ENCODE measurements at places on chromosomes 5 and 9.

GRCh38 chr5:78405829-78406750 is 45.7 kb downstream of the SCAMP1 start:
- DNase-seq = no peak

- peak; percentile 86 for DNase-seq
Observed at GRCh38 chr9:85741875-85742596, at the start of gene AGTPBP1. AGTPBP1 (minus strand) TSS chr9:85741954; CDS start chr9:85712533, 29,421 bp downstream.

DNA sequence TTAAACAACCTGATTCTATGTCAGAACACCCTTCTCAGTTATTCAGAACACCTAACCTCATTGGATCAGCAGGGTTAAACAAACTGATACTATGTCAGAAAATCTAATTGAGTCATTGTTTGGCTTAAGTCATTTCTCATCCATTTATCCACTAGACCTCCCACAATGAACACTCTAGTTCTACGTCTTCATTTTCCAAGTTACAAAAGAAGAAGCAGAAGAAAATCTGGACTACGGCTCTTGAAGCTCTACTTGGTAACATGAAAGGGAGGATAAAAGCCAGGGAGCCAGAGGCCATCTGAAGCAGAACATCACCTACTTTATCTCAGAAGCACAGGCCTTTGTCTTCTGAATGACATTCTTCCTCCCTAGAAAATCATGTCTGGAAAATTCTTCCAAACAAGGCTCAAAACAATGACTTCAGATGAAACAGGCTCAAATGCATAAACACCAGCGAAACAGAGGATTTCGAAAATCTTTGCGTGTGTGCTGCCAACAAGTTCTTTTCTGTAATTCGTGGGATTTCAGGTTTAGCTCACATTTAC is 35.4 kb upstream of the TGFBI start:
- DNase-seq = no peak

GRCh38 chr9:127867356-127868277 is 9.9 kb downstream of the AK1 start:
- no peak for DNase-seq

DNA sequence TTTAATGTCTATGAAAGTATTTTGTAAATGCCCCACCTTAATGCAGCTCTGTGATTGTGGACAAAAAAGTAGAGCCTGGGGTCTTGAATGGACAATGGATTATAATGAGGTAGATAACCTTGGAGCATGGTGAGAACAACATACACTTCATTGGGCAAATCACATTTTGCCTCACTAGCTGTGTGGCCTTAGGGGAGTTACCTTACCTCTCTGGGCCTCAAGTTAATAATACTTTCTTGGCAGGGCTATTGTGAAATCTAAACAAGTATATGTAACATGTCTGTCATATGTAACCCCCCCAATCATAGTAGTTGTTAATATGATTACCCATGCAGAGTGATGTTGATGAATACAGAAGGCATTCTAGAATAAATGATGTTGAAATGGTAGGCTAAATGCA is 213.6 kb upstream of the ANKRD55 start:
- no peak for DNase-seq

- DNase-seq = no peak
Observed at GRCh38 chr9:14071484-14071883, 242.5 kb downstream of the NFIB start.

- no peak for DNase-seq
Observed at GRCh38 chr9:120919843-120920805, 6.5 kb downstream of the TRAF1 start.

DNA sequence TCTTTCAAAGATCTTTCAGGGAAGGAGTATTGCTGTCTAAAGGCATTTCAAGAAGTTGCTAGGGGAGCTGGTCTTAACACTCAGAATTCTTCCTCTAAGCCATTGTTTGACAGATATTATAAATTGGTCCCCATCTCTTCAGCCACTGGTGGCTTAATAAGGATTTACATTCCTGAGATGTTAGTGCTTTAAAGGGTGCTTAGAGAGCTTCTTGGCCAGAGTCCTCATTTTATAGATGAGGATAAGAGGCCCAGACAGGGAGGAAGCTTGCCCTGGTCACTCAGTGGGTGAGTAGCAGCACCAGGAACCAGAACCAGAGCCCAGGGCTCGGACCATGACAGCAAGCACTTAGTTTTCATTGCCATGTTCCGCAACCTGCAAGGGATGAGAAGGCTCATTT is 53.2 kb downstream of the GALNT10 start:
- DNase-seq = no peak

DNA sequence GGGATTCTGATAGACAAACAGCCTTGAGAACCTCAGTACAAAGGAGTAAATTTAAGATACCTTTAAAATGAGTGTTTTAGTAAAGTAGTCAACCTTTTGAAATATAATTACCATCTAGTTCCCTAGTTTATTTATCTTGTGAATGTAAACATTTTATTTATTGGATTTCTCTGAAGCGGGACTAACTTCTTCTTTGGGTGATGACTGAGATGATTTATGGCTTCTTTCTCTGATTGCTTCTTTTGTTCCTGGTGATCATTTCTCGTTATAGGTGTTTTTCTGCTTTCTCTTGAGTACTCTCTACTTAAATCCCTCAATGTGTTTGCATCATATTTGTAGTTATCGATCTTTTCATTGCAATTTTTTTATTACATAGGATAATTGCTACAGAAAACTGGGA is 33.2 kb downstream of the PRDM6 start:
- DNase-seq = no peak

- DNase-seq = no peak
Observed at GRCh38 chr9:10254338-10254737, 358.5 kb downstream of the PTPRD start.

DNA sequence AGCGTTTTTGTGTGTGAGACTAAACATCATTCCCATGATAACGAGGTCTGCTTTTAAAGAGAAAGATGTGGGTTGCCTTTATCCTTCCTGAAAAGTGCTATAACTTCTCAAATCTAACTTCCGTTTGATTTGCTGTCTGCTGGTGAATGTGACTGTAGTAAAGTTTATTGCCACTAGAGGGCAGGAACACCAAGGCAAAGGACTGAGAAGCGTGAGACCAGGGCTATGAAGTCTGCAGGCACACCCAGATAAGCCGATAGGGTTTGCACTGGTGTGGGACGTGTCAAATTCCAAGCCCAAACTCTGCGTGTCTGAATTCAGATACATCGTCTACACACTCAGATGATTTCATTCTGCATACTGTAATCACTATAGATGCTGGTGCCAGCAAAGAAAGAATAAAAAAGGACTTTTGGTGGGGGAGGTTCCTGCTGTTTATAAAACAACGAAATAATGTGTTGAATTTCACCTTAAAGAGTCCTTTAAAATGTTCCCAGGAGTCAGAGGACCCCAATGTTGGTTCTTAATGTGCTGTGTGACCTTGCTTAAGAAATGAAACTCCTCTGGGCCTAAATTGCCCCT is 87.2 kb downstream of the PTTG1 start:
- peak; percentile 43 for DNase-seq

- no peak for DNase-seq
Observed at GRCh38 chr5:74392711-74393351, 247.7 kb downstream of the ENC1 start.

DNA sequence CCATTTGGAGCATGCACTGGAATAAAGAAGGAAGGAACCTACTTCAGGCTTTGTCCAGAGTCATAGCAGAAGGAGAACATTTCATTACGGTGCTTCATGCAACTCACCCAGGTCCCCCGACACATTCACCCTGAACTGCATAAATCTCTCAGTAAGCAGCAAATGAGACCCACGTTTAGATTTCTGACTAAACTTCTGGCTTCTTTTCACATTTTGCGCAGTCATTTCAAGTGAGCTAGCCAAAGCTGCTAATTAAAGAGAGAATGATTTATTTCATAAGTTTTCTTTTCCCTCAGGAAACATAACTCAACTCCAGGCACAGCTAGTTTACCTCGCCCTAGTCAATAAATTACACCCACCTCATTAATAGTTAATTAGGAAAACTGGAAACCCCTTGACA is 88.6 kb upstream of the GAS1 start:
- no peak for DNase-seq

- DNase-seq = no peak
Observed at GRCh38 chr5:147216552-147217154, 18.2 kb upstream of the STK32A start.

DNA sequence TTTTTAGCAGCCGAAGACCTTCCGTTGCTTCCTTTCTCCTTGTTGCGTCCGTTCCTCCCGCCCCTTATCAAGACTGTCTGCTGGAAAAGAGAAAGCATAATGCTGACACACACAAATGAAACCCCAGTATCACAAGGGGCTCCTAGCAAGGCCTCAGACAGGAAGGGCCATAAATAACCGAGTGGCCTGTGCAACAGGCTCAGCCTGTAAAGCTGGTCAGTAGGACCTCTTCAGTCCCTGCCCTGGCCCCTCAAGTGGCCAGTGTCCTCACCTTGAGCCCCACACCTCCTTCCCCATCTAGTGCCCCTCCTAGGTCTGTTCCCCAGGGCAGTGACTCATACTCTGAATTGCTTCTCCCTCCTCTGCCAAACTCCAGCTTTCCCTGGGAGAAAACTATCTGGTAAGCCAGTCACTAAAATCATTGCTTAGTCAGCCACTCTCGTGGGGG is 174.6 kb upstream of the IL12B start:
- no peak for DNase-seq

GRCh38 chr9:15642369-15642962 is 89.6 kb downstream of the CCDC171 start:
- DNase-seq = no peak

DNA sequence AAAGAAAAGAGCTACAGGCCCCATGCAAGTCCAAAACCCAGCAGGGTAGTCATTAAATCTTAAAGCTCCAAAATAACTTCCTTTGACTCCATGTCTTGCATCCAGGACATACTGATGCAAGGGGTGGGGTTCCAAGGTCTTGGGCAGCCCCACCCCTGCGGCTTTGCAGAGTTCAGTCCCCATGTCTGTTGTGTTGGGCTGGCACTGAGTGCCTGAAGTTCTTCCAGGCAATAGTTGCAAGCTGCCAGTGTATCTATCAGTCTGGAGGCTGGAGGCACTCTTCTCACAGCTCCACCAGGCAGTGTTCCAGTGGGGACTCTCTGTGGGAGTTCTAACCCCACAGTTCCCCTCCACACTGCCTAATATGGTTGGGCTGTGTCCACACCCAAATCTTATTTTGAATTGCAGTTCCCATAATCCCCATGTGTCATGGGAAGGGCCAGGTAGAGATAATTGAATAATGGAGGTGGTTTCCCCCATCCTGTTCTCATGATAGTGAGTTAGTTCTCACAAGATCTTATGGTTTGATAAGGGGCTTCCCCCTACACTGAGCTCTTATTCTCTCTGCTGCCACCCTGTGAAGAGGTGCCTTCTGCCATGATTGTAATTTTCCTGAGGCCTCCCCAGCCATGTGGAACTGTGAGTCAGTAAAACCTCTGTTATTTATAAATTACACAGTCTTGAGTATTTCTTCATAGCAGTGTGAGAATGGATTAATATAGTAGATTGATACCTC is 237.5 kb upstream of the ADRA1B start:
- no peak for DNase-seq

DNA sequence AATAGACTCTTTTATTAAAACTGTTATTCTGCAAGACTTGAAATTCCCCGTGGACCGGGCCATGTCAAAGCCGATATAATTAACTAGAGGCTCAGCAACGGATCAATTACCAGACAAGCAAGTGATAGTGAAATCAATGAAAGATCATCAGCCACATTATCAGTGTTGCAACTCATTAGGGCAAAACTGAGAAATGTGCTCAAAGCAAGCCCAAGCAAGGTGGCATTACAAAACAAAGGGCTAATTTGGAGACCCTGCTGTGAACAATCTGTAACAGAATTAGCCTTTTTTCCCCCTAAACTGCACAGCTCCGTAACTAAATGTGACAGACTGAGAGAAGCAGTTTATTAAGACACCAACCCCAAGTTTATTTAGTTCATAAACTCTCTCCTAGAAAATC is 140.3 kb downstream of the BNC2 start:
- DNase-seq = no peak

DNA sequence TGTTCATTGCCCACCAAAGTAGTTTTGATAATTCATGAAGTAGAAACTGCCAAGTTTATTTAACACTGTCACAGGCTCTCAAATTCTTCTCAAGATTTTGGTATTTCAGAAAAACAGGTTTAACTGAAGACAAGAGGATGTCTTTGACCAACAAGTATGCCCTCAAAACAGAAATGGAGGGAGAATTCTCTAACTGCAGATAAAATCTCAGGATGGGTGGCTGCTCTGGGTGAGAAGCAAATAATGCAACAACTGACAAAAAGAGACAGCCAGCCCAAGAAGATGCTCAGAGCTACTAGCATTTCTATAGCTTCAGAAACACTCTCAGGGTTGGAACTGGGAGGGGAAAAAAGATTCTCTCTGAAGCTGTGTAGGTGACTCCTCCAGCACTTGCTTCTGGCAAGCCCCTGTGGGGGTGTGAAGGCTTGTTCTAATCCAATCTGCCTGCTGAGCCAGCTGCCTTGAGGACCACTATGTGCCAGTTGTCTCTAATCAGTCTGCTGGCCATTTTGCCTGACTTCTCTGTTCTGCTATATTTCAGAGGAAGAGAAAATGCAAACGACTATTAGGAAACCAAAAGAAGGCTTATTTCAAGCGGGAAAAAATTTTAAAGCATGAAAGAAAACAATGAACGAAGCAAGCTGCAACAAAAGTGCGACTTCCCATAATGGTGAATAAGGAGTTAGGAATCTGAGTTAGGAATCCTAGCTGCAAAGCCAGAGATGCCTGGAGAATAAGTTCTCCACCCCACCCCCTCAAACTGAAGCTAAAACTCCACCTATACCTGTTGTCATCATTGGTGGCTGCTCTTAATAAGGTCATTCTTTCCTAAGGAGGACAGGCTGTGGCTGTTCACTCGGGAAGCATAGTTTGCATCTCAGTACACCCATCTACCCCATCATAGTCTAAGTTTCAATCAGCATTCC is 147.5 kb downstream of the GNAQ start:
- no peak for DNase-seq

DNA sequence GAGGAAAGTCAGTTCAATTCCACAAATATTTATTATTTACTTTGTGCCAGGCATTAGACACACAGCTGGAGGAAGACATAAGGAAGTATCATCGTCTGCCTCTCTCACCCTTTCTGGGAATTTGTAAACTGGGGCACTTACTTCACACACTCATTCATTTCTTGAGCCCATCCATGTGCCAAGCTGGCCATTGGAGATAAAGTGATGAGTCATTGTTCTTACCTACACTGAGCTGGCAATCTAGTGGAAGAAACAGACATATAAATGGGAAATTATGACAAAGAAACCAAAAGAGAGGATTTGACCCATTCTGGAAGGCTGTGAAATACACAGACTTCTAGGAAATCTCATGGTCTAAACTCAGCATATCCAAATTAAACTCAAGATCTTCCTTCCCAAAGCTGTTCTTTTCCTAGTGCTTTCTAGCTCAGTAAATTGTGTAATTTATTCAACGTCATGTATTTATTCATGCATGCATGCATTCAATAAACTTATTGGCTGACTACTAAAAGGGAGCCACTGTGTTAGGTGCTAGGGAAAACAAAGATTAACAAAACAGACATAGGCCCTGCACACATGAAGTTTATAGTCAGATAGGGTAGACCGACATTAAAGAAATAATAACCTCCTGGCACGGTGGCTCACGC is 65.3 kb downstream of the SH3RF2 start:
- DNase-seq = no peak

GRCh38 chr5:174145821-174146220 is 100.3 kb downstream of the NSG2 start:
- DNase-seq = no peak

GRCh38 chr9:80555782-80556325 is 984.1 kb downstream of the TLE4 start:
- no peak for DNase-seq

Data from stimulated activated CD8-positive, alpha-beta memory T cell treated with anti-CD3 and anti-CD28 coated beads, Interleukin-7, amount 100 ng/mL, for 4 hours (primary cell).